ENCODE measurements at places on chromosomes 5 and 9. TPM values are rescaled to one million over a fixed set of nuclear protein-coding genes. Genes with fewer than 3 reads are reported as not detected.
A peak's percentile ranks its signal among the peaks of the same experiment; 100 is the strongest.

- DNase-seq: no peak
These were observed 41.0 kb upstream of the PCDHB1 start for GRCh38 chr5:141010047-141010793.

- no peak for DNase-seq
These were observed 569.9 kb downstream of the RAB3C start for GRCh38 chr5:59152701-59153245.

- peak; percentile 7 for DNase-seq
These were observed 1.5 kb upstream of the SLC6A3 start for GRCh38 chr5:1446602-1447343.

DNA sequence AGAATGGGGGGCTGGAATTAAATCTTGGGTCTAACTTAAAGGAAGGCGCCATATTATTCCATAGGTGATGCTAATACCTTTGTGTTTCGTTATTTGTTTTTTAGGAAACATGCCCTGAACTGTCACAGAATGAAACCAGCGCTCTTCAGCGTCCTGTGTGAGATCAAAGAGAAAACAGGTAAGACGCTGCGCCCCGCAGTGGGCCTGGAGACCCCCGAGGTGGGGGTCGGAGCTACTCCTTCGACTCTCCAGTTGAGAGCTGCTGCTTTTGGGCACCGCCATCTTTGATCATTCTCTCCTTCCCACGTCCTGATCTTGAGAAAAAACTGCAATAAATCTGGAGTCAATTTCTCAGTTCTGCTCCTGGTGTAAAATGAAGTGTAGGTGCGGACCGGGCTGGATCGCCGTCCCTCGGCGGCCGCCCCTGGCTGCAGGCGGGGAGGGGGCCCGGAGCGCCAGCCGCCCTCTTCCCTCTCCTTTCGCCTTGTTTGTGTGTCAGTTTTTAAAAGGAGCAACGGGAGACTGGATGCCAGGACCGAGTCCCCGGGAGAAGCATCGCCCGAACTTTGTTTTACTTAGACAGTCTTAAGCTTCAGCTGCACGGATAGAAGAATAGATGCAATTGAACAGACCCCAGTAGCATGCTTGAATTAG, 1.4 kb downstream of the PBX3 start:
- peak; percentile 45 for DNase-seq

- DNase-seq: no peak
These were observed 10.0 kb upstream of the MARCHF6 start for GRCh38 chr5:10343486-10343885.

- no peak for DNase-seq
These were observed 1.8 kb downstream of the HRH2 start for GRCh38 chr5:175659546-175660253.

- DNase-seq: no peak
These were observed 14.4 kb upstream of the ABLIM3 start for GRCh38 chr5:149126906-149127305.

- no peak for DNase-seq
These were observed 72.4 kb upstream of the ADAMTS2 start for GRCh38 chr5:179417696-179418095.

DNA sequence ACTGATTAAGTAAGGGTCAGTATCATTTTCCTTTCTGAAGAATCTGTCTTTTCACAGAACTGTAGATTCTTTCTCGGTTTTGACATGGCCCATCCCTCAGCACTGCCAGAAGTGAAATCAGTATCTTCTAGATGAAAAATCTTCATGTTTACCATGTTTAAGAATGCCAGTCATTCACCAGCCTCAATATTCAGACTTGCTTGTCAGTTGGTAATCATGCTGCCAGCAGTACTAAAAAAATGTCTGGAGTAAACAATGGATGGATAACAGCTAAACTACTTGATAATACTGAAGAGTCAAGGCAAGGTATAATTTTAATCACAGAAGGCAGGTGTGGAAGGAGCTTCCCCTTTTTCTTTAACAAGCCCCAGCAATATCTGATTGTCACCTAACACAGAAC, 306.8 kb upstream of the DMAC1 start:
- DNase-seq: no peak

GRCh38 chr5:175279506-175279905, 164.5 kb downstream of the DRD1 start:
- DNase-seq: no peak

DNA sequence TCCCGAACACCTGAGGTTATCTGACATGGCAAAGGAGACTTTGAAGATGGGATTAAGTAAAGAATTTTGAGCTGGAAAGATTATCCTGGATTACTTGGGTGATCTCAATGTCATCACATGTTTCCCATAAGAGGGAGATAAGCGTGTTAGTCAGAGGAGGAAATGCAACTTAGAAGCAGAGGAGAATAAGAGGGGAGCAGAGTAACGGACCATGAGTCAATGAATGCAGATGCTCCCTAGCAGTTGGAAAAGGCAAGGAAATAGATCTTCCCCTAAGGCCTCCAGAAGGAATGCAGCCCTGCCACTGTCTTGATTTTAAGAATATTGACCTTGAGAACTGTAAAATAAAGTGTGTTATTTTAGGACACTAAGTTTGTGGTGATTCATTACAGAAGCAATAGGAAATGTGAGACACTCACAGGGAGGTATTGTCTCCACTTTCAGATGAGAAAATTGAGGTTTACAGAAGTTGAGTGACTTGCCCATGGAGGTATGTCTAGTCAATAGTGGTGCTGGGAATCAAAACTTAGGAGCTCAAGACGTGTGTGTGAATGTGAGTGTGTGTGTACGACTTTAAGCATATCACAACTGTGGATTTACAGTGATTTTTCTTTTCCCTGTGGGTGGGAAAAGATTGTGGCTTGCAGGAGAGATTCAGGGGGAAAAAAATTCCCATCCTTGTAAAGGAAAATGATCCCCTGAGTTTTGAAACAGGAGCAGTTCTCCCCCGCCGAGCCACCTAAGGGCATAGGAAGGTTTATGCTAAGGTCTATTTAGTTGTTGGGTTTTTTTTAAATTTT, 125.3 kb downstream of the TRIM32 start:
- DNase-seq: no peak

GRCh38 chr5:9621379-9621903, 8.7 kb downstream of the TAS2R1 start:
- DNase-seq: no peak

- DNase-seq: no peak
These were observed 319.3 kb upstream of the RPS23 start for GRCh38 chr5:82597437-82597836.

IFNA6 gene
- not detected for total RNA-seq

KIF4B gene
- total RNA-seq: not detected

TMEM8B gene
- total RNA-seq: 13.3 TPM

SMIM33 gene
- not detected for total RNA-seq

PLPP7 gene
- 115 TPM for total RNA-seq

Measured in Right ventricle myocardium superior (tissue), 1 donor.